ENCODE measurements at places on chromosomes 13 and 19. TPM values are rescaled to one million over a fixed set of nuclear protein-coding genes. Genes with fewer than 3 reads are reported as not detected.

- DNase-seq = no peak
Observed at GRCh38 chr19:55940306-55940705, 7.3 kb upstream of the NLRP8 start.

GRCh38 chr13:61247149-61247936 lies 168.3 kb downstream of the PCDH20 start:
- DNase-seq = no peak

DNA sequence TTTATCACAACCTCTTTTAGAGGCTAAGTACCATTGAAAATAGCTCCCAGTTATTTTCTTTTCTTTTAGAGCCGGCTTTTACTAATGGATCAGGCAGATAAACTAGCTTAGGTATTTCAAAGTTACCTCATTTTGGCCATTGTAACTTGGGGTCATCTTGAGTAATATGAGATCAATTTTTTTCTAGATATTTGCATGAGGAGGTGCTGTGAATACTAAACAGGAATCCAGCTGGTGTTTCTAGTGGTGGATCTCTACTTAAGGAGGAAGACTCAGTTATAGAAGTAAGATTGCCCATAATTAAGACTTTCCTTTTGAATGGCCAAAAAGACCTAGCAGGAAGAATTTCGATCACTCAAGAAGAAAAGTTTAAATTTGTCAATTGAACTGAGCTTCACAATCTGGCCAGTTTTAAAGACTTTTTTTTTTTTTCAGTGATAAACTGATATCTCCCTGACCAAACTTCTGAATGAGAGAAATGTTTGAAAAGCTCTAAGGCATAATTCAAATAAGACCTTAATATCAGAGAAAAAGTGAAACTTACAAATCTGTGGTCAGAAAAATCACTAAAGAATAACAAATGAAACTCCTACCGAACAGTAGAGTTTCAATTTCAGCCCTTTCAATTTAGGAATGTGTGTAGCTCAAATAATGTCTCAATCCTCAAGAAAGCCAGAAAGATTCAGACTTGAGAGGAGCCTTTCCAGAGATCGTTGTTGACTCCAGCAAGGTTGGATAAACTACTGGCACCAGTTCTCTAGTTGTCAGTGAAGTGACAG lies 11.6 kb upstream of the NAA16 start:
- no peak for DNase-seq

DNA sequence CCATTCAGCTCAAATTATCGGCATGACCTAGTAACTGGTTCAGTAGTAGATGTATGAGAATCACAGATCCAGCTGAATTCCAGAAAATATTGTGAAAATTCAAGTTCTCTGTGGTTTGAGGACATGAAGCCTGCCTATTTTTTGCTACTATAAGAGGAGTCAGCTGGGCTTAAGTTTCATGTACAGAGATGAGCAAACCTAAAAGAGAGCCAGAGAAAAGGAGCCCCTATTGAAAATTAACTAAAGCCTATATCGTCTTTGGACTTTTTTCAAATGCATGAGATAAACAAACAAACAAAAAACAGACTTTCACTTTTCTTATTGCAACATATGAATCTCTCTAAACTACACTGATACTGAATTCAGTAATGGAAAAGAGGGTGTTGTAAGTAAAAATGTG lies 106.8 kb upstream of the SPRY2 start:
- no peak for DNase-seq

- no peak for DNase-seq
Observed at GRCh38 chr13:90613076-90613795, 734.3 kb upstream of the MIR17HG start.

Gene VSIG10L
- 5.0 TPM for polyA plus RNA-seq

Gene PSG2
- polyA plus RNA-seq = 0.13 TPM

Gene ZNF527
- 7.5 TPM for polyA plus RNA-seq

Gene PSG7
- polyA plus RNA-seq = not detected

Gene FDX2
- polyA plus RNA-seq = 21.5 TPM

Gene CPB2
- not detected for polyA plus RNA-seq

Gene IZUMO4
- 6.9 TPM for polyA plus RNA-seq

Gene LRG1
- 0.57 TPM for polyA plus RNA-seq

Measured in right renal pelvis (tissue), 4 donors.